ENCODE measurements at places on chromosomes 7 and 10.
A peak's percentile ranks its signal among the peaks of the same experiment; 100 is the strongest.

DNA sequence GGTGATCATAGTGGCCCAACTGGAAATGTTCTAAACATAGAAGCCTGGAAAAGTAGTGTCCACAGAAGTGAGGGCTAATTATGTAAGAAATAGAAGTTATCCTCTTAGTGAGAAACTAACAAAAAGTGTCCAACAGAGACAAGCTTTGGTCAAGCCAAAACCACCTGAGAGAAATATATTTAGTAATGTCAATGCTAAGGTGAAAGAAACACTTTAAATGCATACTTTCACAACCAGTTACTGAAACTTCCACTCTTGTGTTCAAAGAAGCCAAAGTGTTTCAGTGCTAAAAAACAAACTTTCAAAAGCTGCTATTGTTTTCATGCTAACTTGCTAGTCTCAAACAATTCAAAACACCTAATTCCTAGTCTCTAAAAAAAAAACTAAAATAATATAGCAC is 18.1 kb downstream of the RAB11FIP2 start:
- no peaks in the 10 kb centered on the region for H3K27me3 ChIP-seq
- H3K4me3 ChIP-seq = no peak overlapping the region
- peaks cover 11% of the 10 kb centered on the region for H3K4me1 ChIP-seq
- no peak for DNase-seq
- peaks cover 4% of the 10 kb centered on the region for H3K36me3 ChIP-seq
- H3K27ac ChIP-seq = no peak overlapping the region

GRCh38 chr10:129608653-129609052 is 141.6 kb downstream of the MGMT start:
- no peak overlapping the region for H3K4me3 ChIP-seq
- no peak overlapping the region for H3K27ac ChIP-seq
- H3K27me3 ChIP-seq = no peaks in the 10 kb centered on the region
- no peaks in the 10 kb centered on the region for H3K4me1 ChIP-seq
- no peak for DNase-seq
- no peaks in the 10 kb centered on the region for H3K36me3 ChIP-seq

DNA sequence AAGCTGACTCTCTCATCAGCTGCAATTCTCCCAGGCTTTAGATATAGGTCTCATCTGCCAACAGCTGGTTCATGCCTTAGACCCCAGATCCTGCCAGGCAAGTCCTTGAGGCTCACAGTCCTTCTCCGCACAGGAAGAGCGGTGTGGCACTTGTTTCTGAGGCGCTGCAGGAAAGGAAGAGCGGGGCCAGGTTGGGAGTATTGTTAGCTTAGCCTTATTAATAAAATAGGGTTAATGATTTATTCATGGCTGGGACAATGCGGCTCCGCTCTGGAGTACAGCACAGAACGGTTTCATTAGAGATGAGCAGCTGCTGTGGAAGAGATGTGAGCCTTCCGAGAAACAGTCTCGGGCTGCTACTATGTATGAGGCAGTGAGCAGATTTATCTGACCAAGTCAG is 78.1 kb downstream of the FZD1 start:
- no peaks in the 10 kb centered on the region for H3K4me1 ChIP-seq
- H3K27me3 ChIP-seq = no peaks in the 10 kb centered on the region
- no peak overlapping the region for H3K27ac ChIP-seq

- no peak overlapping the region for H3K27ac ChIP-seq
- no peaks in the 10 kb centered on the region for H3K36me3 ChIP-seq
- H3K4me3 ChIP-seq = no peak overlapping the region
- no peaks in the 10 kb centered on the region for H3K27me3 ChIP-seq
- DNase-seq = no peak
- no peaks in the 10 kb centered on the region for H3K4me1 ChIP-seq
Observed at GRCh38 chr7:19944363-19945120, 171.1 kb upstream of the TMEM196 start.

DNA sequence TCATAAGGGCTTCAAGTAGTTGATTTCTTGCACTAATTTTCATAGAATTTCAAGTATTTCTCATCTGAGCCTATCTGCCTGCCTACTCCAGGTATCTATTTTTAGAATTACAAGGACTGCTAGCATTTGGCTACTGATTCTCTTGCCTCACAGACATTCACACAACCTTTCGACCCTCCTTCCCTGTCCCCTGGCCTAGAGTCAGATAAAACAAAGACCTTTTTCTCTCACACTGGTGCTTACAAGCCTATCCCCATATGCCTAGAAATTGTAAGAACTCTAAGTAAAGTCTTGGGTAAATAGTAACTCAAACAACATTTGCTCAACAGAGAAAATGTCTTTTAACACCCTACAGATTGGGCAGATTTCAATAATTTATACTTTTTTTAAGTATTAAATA is 6.3 kb downstream of the GPAM start:
- peaks cover 99% of the 10 kb centered on the region for H3K36me3 ChIP-seq
- H3K4me1 ChIP-seq = peaks cover 2% of the 10 kb centered on the region
- H3K27me3 ChIP-seq = no peaks in the 10 kb centered on the region
- DNase-seq = no peak
- H3K4me3 ChIP-seq = no peak overlapping the region

- H3K4me3 ChIP-seq = no peak overlapping the region
- H3K27me3 ChIP-seq = no peaks in the 10 kb centered on the region
- no peak for DNase-seq
- peaks cover 43% of the 10 kb centered on the region for H3K4me1 ChIP-seq
Observed at GRCh38 chr10:52488606-52489485, 174.8 kb downstream of the DKK1 start.

DNA sequence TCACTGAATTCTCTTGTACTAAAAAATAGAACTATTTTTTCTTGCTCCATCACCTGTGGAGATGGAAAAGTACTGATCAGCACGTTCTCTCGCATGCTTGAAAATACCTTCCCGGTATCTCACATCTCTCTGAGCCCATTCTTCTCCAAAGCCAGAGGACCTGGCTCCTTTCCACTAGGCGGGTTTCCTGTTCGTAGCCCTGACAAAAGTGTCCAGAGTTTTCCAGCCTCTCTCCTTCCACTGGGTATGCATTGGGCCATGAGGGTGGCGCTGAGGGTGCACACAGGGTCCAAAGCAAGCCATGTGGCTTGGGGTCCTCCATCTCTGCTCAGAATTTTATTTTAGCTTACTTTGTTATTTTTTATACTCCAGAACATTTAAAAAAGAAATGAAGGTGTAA is 16.3 kb upstream of the SRGN start:
- no peaks in the 10 kb centered on the region for H3K4me1 ChIP-seq
- H3K27ac ChIP-seq = no peak overlapping the region
- no peaks in the 10 kb centered on the region for H3K27me3 ChIP-seq
- H3K36me3 ChIP-seq = no peaks in the 10 kb centered on the region

GRCh38 chr7:725223-726005 is 1.1 kb upstream of the DNAAF5 start:
- H3K36me3 ChIP-seq = peaks cover 37% of the 10 kb centered on the region
- DNase-seq = no peak
- no peaks in the 10 kb centered on the region for H3K27me3 ChIP-seq
- H3K4me1 ChIP-seq = peaks cover 9% of the 10 kb centered on the region
- peak overlapping the region; percentile 66 for H3K27ac ChIP-seq

- no peaks in the 10 kb centered on the region for H3K36me3 ChIP-seq
- no peak overlapping the region for H3K4me3 ChIP-seq
- no peaks in the 10 kb centered on the region for H3K4me1 ChIP-seq
- no peak overlapping the region for H3K27ac ChIP-seq
- DNase-seq = no peak
- H3K27me3 ChIP-seq = no peaks in the 10 kb centered on the region
Observed at GRCh38 chr7:13604178-13604577, 385.3 kb downstream of the ETV1 start.

DNA sequence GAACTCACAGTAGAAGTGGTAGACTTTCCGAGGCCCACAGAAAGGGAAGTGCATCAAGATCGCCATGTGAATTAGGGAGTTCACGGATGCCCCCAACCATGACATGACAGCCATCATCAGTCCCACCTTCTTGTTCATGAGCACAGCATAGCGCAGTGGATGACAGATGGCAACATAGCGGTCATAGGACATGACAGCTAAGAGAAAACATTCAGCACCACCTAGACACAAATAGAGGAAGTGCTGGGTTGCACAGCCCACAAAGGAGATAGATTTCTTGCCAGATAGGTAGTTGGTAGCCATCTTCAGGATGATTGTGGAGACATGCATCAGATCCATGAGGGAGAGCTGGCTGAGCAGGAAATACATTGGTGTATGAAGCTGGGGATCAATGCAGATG is 342 bp downstream of the OR2AE1 start:
- no peak overlapping the region for H3K27ac ChIP-seq
- H3K4me1 ChIP-seq = no peaks in the 10 kb centered on the region
- H3K4me3 ChIP-seq = no peak overlapping the region
- DNase-seq = no peak

DNA sequence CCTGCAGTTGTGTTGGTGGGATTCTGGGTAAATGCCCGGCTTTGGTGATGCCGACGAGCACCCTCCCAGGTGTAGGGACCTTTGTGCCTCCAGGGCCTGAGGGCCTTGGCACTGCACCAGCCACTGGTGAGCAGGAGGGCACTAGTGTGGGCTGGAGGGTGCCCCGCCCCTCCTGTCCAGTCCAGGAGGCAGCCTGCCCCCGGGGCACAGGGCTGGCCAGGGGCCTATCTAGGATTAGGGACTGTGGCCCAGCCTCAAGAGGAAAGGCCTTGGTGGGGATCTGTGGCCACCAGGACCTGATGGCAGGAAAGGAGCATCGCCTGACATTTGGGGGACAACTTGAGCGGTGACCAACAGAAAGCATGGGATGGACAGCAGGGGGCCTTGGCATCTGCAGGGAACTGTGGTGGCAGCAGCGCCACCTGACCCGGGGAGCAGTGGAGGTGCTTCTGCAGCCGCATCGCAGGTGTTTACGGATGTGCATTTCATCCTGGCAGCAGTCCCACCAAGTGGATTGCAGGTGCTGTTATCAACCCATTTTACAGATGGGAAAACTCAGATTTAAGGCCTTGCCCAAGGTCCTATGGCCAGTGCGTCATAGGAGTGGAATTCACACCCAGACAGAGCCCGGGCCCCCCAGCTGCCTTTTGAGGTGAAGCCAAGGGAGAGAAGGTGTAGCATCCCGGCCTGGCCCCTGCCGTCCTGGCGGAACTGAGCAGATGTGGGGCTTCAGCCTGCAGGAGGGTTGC is 11.1 kb downstream of the ZNF316 start:
- no peaks in the 10 kb centered on the region for H3K4me1 ChIP-seq
- H3K36me3 ChIP-seq = peaks cover 24% of the 10 kb centered on the region
- H3K4me3 ChIP-seq = no peak overlapping the region
- no peaks in the 10 kb centered on the region for H3K27me3 ChIP-seq
- no peak overlapping the region for H3K27ac ChIP-seq

- H3K36me3 ChIP-seq = no peaks in the 10 kb centered on the region
- H3K4me3 ChIP-seq = no peak overlapping the region
- H3K27ac ChIP-seq = no peak overlapping the region
Observed at GRCh38 chr10:71299071-71299785, 19.8 kb upstream of the SLC29A3 start.

- no peak overlapping the region for H3K4me3 ChIP-seq
- H3K36me3 ChIP-seq = no peaks in the 10 kb centered on the region
- no peak for DNase-seq
- H3K27me3 ChIP-seq = peaks cover 10% of the 10 kb centered on the region
Observed at GRCh38 chr10:52071814-52072213, 242.3 kb upstream of the DKK1 start.

- no peak overlapping the region for H3K4me3 ChIP-seq
- no peaks in the 10 kb centered on the region for H3K36me3 ChIP-seq
Observed at GRCh38 chr10:11143242-11143641, 125.6 kb downstream of the CELF2 start.

GRCh38 chr10:77514870-77515269 is 122.7 kb downstream of the KCNMA1 start:
- H3K4me1 ChIP-seq = peaks cover 40% of the 10 kb centered on the region
- no peaks in the 10 kb centered on the region for H3K27me3 ChIP-seq
- H3K27ac ChIP-seq = peak overlapping the region; percentile 90
- H3K4me3 ChIP-seq = no peak overlapping the region
- DNase-seq = no peak

- no peaks in the 10 kb centered on the region for H3K36me3 ChIP-seq
- DNase-seq = no peak
- no peaks in the 10 kb centered on the region for H3K4me1 ChIP-seq
- H3K27ac ChIP-seq = no peak overlapping the region
Observed at GRCh38 chr7:14769261-14769660, 133.3 kb downstream of the DGKB start.

DNA sequence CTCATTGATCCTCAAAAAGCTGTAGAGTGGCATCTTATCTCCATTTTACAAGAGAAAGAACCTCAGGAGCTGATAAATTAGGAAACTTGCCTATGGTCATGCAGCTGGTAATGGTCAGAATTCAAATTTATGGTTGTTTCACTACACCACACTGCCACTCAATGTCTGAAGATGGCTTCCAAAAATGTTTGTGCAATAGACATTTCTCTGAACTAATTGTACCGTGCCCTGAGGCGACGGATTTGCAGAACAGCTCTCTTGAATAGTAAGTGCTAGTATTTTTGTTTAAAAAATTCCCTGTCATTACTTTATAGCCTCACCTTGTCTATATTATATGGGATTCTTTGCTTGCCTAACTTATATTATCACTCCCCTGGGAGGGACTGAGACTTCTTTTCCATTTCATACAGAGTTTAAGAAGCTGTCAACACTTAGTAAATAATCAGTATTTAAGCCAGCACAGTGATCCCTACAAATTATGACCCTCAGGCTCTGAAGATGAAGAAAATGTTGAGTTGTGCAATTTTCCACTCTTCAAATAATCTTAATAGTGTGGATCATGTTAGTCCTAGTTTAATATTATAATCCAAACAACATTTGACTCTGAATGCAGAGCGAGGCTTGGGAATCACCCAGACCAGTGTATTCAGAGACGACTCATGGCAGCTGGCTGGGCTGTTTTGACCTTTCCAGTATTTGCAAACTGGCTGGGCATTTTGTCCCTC is 346.6 kb downstream of the PTEN start:
- no peak for DNase-seq
- H3K36me3 ChIP-seq = no peaks in the 10 kb centered on the region
- H3K4me3 ChIP-seq = no peak overlapping the region
- no peaks in the 10 kb centered on the region for H3K4me1 ChIP-seq
- H3K27ac ChIP-seq = no peak overlapping the region

DNA sequence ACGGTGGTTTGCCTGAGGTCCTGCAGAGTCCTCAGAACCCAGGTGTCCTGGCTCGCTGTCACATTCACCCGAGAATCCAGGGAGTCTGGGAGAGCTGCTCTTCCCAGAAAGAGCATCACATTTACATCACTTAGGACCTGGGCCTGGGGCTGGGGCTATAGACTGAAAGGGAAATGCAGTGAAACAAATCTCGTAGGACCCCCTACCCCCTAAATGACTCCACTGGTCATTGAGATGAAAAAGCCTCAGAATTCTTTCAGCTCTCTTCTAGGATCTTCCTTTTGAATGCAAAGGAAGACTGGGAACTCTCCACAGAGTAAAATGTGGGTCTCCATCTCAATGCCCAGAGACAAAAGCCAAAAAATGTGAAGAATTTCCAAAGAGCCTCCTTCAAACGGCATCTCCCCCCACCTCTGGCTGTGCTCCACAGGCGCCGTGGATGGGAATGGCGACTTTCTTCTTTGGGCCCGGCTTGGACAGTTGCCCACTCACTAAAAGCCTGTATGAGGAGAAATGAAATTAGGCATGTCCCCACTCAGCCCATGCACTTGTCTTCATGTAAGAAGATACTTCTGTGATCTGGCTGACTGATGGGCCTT is 49.0 kb upstream of the PODXL start:
- H3K36me3 ChIP-seq = no peaks in the 10 kb centered on the region
- H3K27ac ChIP-seq = peak overlapping the region; percentile 7
- no peaks in the 10 kb centered on the region for H3K27me3 ChIP-seq
- DNase-seq = no peak
- H3K4me1 ChIP-seq = peaks cover 8% of the 10 kb centered on the region

GRCh38 chr7:154569916-154570315 is 433.0 kb downstream of the PAXIP1 start:
- DNase-seq = no peak
- H3K27me3 ChIP-seq = no peaks in the 10 kb centered on the region
- H3K36me3 ChIP-seq = no peaks in the 10 kb centered on the region
